ENCODE measurements at places on chromosomes 2 and 18.
A peak's percentile ranks its signal among the peaks of the same experiment; 100 is the strongest.

DNA sequence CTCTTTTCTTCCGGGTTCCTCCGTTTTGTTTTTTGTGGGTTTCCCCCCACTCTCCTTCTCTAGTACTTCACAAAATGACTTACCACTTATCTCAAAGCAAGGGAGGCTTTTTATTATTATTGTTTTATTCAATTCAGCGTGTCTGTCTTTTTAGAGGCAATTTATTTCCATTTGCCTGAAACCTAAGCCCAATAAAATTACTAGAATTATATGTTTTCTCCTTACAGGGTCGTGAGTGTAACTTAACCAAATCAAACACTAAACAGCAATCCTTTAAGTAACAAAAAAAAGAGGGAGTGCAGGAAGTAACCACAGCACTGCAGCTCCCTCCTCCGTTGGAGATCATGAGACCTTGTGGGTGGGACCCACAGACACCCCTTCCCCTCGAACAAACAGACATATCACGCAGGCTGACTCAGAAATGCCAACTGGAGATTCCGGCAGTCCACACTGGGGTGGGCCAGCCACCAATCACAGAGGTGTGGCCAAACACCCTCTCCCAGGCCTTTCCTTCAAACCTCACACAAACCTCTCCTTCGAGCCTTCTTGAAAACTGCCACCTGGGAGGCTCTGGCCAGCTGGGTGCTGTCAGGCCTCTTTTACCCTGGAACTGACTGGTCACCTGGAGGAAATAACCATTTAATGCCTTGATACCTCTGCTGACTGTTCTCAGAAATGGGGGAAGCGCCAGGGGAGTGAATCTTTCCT is 207.1 kb upstream of the SMAD2 start:
- no peak for DNase-seq

DNA sequence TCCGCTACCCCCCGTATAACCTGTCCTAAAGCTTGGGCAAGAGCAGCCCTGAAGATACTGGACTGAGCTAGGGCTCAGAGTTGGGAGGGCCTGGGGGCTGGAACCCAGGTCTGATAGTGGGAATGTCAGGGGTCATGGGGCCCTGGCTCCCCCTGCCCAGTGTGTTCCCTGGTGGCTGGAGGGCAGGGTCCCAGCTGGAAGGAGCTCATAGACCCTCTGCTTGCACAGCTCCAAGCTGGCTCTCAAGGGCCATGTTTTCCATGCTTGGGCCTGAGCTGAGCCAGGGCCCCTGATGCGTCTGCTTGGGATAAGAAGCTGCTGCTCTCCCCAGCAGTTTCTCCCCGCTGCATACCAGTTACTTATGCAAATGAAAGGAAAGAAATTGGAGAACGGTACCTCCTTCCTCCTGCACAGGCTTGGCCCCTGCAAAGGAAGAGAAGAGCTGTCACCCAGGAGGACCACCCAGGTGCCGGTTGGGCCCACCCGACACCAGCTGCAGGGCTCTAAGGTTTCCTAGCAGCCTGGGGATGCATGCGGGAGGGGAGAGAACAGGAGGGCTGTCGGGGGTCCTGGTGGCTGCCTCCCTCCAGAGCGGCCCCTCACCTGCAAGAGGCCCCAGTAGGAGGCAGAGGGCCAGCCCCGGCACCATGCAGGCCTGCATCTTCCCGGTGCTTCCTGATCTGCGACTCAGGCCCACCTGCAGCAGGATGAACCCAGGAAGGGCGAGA is 628 bp downstream of the OTOS start:
- no peak for DNase-seq

DNA sequence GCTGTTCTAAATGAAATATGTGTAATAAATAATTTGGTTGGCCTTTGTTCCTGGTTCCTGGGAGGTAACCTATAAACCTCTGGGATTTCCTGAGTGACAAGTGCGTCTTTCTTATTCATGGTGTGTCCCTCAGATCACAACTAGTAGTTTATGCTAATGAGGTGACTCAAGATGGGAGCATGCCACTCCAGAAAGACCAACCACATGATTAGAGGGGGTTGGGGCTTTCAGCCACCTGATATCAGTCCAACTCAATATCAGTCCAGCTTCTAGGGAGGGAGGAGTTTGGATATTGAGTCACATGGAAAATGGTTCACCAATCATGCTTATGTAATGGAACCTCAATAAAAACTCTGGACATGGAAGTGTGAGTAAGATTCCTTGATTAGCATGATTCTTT is 96.6 kb downstream of the QPCT start:
- DNase-seq, result no peak

- DNase-seq, result no peak
Measured at GRCh38 chr2:149331023-149331400, 625 bp downstream of the LYPD6 start.

- DNase-seq, result no peak
Measured at GRCh38 chr18:31497404-31497835, 557 bp upstream of the DSG2 start.

DNA sequence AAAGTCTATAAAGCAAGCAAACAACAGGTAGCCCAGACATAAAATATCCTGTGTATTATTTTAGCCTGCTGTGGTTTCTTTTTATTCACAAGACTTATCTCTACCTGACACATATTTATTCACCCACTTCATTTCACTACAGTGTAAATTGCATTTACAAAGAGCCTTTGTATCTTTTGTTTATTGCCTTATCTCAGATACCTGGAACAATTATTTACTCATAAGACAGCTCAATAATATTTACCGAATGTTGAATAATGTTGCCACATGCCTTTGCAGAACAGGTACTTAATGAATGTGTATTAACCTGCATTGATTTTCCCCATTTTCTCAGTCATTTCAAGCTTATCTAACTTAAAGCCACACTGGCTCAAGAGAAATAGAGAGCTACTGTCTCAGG is 603.6 kb downstream of the FBXO15 start:
- no peak for DNase-seq

GRCh38 chr2:104965900-104966299 is 72.0 kb upstream of the MRPS9 start:
- no peak for DNase-seq

- DNase-seq, result no peak
Measured at GRCh38 chr2:207269038-207269437, 103.3 kb upstream of the KLF7 start.

DNA sequence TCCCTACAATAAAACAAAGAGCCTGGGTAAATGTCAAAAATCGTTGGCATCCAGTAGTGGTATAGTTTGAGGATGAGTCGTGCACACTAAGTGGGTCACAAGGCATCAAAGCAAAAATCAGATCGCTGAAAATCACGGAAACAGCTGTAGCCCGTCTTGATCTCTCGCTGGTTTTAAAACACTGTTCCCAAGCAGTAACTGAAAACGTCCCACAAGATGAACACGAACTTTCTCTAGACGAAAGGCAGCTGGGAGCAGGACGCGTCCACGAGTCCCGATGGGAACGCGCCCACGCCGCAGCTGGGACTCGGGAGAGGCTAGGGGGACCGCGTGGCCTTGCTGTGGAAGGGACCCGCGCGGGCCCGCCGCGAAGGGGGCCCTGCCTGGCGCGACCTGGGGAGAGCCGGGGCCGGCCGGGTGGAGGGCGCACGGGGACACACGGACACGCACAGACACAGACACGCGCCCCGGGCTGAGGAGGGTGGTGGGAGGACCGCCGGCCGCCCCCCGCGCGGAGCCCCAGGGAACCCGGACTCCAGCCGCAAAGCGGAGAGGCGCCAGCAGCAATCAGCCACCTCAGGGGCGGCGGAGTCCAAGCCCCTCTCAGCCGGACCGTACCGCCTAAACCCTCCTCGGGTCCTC is 651 bp downstream of the STK17B start:
- no peak for DNase-seq

GRCh38 chr2:182933629-182934028 is 67.2 kb upstream of the FRZB start:
- DNase-seq, result no peak

- DNase-seq, result peak; percentile 70
Measured at GRCh38 chr2:201257956-201258665, 2.2 kb upstream of the CASP8 start.

- DNase-seq, result no peak
Measured at GRCh38 chr2:233363744-233364235, 9.5 kb downstream of the DGKD start.

GRCh38 chr2:123747326-123747725 is 277.8 kb upstream of the CNTNAP5 start:
- no peak for DNase-seq

DNA sequence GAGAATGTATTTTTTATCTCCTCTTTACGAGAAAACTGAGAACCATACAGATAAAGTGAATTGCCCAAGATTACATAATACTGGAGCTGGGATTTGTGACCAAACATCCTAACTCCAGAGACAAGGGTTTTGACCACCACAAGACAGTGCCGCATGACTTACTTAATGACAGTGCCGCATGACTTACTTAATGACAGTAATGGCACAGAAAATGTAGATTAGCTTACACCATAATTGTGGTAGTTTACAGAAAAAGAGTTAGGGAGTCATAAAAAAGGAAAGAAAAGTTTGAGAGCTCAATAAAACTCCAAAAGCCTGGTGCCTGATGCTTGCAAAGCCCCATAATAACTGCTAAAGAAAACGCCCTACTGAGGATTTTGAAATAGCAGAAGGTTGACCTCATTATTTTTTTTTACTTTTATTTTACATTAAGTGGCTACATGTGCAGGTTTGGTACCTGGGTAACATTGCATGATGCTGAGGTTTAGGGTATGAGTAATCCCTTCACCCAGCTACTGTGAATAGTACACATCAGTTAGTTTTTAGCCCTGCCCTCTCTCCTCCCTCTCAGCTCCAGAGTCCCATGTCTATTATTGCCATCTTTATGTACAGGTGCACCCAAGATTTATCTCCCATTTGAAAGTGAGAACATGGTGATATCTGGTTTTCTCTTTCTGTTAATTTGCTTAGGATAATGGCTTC is 310.0 kb upstream of the UBE2E3 start:
- no peak for DNase-seq

DNA sequence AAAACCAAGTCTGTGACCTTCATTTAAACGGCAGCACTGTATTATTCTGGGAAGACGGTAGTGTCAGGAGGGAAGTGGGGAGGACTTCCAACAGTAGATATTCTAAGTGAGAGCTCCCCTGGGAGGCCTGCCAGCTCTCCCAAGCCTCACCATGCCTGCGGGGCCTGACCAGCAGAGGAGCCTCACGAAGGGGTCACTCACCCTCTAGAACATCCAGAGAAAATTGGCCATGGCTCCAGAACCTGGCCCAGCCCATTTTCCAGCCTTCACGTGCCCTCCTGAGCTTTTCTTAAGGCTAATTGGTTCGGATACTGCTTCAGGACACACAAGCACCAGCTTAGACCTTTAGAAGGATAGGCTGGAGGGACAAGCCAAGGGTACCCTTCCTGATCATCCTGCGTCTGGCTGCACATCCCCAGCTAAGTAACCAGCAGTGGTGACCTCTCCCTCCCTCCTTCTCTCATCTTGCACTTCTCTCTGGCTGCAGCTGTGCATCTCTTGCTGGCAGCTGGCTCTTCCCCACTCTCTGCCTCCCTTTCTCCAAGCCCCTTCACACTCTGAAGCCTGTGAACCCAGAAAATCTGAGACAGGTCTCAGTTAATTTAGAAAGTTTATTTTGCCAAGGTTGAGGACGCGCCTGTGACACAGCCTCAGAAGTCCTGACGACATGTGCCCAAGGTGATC is 120.1 kb upstream of the PKDCC start:
- no peak for DNase-seq

DNA sequence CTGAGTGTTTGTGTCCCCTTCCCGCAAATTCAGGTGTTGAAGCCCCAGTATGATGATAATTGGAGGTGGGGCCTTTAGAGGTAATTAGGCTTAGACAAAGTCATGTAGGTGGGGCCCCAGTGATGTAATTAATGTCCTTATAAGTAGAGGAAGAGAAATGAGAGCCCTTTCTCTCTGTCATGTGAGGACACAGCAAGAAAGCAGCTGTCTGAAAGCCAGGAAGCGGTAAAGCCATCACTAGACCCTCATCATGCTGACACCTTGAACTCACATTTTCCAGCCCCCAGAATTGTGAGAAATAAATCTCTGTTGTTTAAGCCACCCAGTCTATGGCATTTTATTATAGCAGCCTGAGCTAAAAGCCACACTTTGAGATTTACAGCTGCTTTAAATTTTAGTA is 1580.0 kb downstream of the LRP1B start:
- DNase-seq, result no peak

DNA sequence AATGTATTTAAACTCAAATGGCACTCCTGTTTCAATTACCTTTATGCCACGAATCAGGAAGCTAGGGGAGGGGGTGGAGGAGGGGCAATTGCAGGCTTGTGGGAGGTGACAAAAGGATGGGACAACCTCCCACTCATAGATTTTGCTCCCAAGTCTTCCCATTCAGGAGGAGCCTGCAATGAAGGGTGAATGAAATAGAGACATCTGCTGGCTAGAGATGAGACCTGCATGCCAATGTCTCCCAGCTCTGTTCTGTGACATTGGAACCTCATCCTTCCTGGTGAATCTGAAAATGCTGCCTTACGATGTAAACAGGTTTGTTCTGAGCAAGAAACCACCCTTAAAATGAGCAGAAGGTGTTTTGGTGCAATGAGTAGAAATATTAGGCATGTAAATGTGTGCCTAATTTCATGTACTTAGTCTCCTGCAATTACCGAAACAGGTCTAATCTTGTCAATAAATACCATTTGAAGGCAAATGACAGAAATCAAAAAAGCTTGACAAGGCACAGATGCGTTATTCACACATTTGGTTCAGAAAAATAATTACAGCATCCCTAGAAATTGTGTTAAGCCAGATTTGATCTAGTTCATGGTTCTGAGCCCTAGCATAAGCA is 2.7 kb upstream of the PID1 start:
- no peak for DNase-seq

DNA sequence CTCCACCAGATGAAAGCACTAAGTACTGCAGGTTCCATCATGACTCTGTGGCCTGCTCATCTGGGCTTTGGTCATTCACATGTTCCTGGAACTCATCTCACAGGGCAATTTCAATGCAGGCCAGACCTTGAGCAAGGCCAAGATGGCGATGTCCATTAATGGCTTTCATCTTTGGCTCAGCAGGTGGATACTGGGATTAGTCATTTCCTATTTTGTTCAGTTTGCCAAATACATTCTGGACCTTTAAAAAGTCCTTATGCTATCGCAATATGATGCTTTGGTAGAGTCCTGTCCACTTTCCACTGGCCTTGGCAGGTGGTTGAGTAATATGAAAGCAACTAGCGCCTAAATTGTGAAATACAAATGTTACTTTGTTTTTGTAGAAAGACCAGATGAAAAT is 170.1 kb upstream of the REV1 start:
- DNase-seq, result no peak

GRCh38 chr2:112818094-112818902 is 18.3 kb downstream of the IL1B start:
- no peak for DNase-seq

- DNase-seq, result no peak
Measured at GRCh38 chr2:75896779-75897366, 186.2 kb upstream of the GCFC2 start.

Measured in stimulated activated CD8-positive, alpha-beta memory T cell treated with anti-CD3 and anti-CD28 coated beads, Interleukin-7, amount 100 ng/mL, for 1 hour (primary cell).